ENCODE measurements at places on chromosomes 3 and 15.
A peak's percentile ranks its signal among the peaks of the same experiment; 100 is the strongest.

DNA sequence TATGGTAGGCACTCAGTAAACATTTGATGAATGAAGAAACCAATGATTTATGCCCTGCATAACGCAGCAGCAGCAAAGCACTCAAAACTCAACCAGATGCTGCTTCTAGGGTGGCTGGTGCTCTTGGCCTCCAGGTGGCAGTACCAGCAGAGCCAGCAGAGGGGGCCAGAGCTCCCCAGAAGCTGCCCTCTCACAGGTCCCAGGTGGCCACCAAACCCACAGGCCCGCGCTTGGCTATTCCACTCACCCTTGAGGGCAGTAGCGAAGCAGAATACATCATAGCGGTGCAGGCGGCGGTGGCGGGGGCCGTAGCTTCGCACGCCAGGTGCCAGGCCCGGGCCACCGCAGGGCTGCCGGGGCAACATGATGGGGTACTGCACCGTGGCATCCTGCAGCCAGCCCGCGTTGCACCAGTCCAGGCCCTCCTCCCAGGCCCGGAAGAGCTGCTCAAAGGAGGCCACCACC, 16.6 kb downstream of the HAPLN3 start:
- DNase-seq: peak; percentile 41

DNA sequence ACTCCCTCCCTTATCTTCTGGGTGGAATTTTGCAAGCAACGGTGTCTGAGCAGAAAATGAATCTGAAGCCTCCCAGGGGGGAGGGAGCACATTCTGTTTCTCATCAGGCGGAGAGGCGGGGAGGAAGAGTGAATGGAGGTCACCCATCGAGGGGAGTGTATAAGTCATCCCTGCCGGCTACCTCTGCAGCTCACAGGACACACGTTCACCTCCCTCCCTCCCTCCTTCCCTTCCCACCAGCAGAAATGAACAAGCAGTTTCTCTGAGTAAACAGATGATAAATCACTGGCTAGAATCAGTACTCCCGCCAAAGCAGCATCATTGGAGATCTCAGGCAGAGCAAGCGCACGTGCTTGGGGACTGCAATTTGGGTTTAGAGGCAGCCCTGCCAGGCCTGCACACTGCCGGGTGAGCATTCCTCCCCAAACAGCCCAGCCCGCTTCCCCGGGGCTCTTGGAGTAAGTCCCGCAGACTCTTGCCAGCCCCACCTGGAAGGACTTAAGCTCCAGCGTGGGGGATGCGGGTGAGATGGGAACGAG, 38.3 kb downstream of the CPN2 start:
- DNase-seq: peak; percentile 92

DNA sequence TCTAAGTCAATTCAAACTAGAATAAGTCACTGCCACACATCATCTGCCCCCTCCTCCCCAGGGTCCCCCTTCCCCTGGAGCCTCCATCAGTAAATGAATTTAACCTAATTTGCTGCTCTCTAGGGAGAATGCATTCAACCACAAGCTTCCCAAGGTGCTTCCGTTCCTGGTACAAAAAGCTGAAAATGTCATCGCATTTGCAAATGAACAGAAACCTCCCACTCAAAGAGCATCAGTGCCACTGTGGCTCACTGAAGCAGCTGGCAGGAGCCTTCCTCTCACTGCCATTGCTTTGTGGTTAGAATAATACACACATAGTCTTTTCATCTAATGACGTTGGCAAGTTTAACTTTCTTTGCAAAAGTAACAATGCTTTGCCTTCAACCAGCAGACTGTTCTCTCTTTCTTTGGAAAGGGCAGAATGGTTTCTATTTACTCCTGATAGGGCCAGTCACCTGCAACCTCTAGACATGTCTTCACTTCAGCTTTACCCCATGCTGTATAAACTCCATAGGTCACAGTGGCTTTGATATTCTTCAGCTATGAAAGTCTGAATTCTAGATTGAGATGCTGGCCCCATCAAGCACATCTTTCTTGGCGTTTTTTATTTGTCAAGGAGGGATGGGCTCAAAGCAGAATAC, 238.1 kb downstream of the CPNE4 start:
- no peak for DNase-seq

GRCh38 chr3:41118461-41119390, 80.6 kb upstream of the CTNNB1 start:
- DNase-seq: no peak

- DNase-seq: peak; percentile 34
These were observed 174.7 kb upstream of the IL12A start for GRCh38 chr3:159813822-159814531.

DNA sequence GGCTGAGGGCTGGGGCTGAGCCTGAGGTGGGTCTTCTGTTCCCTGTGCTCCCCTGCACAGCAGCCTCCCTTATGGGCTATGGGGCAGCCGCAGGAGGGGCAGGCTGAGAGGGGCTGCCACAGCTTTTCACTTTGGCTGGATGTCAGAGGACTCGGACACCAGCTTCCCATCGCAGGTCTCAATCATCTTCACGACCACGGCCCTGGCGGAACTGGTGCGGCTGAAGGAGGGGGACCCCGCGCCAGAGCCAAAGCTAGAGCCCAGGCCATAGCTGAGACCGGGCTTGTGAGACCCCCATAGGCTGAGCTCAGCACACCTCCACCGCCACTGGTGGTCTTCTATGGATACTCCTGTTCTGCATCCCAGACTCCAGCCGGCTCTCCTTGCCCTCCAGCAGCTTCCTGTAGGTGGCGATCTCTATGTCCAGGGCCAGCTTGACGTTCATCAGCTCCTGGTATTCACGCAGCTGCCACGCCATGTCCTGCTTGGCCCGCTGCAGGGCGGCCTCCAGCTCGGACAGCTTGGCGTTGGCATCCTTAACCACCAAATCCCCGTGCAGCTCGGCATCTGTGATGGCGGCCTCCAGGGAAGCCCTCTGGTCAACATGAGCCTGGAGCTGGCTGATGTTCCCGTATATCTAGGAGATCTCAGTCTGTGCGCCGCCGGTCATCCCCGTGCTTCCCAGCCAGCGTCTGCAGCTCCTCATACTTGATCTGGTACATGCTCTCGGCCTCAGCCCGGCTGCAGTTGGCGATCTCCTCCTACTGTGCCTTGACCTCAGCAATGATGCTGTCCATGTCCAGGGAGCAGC, 181.7 kb upstream of the SYNPR start:
- no peak for DNase-seq

- DNase-seq: no peak
These were observed 33.4 kb downstream of the SLC49A4 start for GRCh38 chr3:122828281-122828680.

DNA sequence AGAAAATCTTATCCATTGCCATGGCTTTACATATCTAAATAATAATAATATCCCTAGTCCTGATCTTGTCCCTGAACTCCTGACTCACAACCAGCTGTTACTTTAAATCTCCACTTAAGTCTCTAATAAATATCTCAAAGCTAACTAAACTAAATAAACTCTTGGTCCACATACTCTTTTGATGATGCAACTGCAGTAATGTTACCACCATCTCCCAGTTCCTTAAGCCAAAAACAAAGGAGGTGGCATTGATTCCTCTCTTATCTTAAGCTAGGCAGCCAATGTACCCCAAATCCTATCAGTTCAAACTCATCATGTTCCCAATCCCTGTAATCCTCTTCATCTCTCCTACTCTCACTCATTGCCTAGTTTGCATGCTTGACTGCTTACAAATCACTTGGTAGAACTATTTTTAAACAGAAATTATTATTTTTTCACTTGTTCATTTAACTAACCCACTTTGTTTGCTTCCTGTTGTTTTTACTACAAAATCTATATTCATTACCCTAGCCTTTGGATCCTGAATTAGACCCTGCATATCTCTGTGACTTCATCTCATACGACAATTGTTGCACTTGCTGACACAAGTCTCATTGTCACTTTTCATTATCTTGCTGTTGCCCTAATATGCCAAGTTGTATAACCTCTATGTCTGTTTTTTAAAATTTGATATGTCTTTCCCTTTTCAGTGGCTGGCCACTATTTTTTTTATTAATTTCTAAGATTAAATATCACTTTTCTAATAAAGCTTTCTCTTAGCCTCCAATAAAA, 462.2 kb downstream of the ZPLD1 start:
- DNase-seq: no peak

All from right hindlimb (tissue), 1 donor.